ENCODE measurements at places on chromosomes 6 and 20. TPM values are rescaled to one million over a fixed set of nuclear protein-coding genes. Genes with fewer than 3 reads are reported as not detected.

GRCh38 chr20:4633780-4634179 lies 87.9 kb upstream of the PRND start:
- DNase-seq: no peak

GRCh38 chr6:42742116-42742894 lies 3.6 kb downstream of the TBCC start:
- DNase-seq: peak; percentile 16

Gene UNC5CL
- total RNA-seq: 3.0 TPM

Gene CLIC5
- total RNA-seq: 18.1 TPM

GRCh38 chr20:45502561-45502960 lies 12.9 kb downstream of the SPINT3 start:
- DNase-seq: no peak

Gene CYP39A1
- 13.5 TPM for total RNA-seq

DNA sequence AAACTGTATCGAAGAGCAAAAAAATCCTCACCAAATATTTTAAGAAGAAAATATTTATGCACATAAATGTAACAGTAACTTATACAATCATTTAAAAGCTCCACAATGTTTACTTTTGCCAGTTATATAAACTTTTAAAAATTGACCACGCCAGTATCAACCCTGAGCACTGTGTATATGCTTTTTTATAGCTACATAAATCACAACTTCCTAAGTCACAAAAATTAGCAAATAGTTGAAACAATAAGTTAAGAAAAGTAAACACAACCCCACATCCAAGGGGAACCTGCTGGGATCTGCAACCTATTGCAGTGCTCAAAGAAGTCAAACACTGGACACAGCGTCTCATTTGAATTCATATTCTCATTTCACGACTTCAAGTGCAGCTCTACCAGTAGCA lies 89.8 kb upstream of the DST start:
- no peak for DNase-seq

DNA sequence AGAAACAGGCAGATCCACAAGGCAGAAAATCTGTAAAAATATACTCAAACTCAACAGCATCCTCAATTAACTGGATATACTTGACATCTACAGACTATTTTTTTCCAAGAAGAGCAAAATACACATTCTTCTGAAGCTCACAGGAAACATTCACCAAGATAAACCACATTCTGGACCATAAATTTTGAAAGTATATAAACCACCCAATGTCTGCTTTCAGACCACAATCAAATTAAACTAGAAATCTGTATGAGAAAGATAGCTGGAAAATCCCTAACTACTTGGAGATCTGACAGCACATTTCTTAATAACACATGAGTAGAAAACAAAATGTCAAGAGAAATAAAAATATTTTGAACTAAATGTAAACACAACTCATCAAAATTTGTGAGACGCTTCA lies 195.5 kb downstream of the ERMARD start:
- no peak for DNase-seq

Gene OXT
- total RNA-seq: not detected

Gene TRAM2
- total RNA-seq: 20.2 TPM

DNA sequence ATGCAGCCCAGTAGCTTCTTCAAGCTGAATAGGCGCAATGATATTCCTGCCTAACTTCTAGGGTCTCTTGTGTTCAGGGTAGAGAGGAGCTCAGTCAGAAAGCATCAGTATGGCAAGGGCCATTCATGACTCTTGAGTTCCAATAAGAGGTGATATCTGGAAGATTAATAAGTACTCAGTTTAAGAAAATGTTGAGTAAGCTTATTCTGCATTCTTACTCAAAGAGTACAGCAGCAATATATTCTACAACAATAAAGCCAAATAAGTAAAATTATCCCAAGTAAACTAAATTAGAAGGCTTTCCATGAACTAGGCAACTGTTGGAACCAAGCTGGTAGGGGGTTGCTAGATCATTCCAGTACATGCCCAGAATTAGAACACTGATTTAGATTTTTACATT lies 303.2 kb downstream of the PACRG start:
- no peak for DNase-seq

DNA sequence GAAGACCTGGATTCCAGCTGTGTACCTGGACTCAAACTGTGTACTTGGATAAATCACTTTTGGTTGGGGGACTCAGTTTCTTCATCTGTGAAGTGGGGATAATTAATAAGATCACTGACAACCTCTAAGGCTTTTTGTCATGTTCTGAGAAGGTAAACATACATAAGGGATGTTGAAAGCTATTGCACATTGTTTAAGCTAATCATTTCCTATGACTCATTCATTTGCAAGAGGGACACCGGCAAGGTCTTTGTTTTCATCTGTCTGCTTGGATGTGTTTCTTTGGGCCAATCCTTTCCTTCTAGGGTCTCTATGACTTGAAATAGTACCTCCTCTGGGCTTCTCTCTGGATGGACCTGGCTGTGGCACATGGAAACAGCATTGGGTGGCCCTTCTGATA lies 6.8 kb downstream of the PROKR2 start:
- DNase-seq: no peak

- DNase-seq: no peak
Observed at GRCh38 chr20:9903048-9903655, 64.3 kb upstream of the PAK5 start.

Gene EYS
- total RNA-seq: 1.0 TPM

GRCh38 chr6:143014764-143015163 lies 45.9 kb upstream of the AIG1 start:
- DNase-seq: no peak

Gene TSPO2
- 1.4 TPM for total RNA-seq

Gene DEF6
- total RNA-seq: 11.6 TPM

GRCh38 chr6:125203395-125203794 lies 49.8 kb downstream of the TPD52L1 start:
- no peak for DNase-seq

GRCh38 chr6:147255948-147256674 lies 51.9 kb downstream of the STXBP5 start:
- DNase-seq: no peak

Gene TRERF1
- 7.1 TPM for total RNA-seq

Gene PLN
- total RNA-seq: 24.5 TPM

Gene OR14J1
- not detected for total RNA-seq

DNA sequence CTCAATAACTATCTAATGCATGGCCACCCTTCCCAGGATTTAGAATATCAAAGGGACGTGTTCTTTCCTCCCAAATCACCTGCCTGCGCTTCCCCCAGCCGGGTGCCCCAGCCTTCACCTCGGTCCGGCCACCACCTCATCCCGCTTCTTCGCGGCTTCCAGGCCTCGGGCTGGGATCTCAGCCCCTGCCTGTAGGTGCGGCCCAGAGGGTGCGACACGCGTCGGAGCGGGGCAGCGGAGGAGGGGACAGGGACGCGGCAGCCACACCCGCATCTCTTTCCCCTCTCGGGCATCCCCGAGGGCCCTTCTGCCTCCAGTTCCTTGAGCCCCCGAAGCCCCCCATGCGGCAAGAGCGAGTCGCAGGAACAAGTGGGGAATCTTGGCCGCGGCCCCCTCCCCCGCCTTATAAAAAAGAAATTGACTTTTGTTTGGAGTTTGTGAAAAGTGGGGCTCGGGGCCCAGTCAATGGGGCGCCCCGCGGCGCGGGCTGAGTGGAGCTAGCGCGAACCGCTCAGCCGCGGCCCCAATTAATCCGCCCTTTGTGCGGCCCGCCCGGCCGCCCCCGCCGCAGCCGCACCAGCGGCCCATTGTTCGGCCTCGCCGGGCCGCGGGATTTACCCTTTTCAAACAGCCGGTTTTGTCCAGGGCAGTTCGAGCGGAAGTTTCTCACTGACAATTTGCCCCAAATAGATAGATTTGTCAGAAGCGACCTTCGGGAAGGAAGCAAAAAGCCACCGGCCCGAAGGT lies 8.4 kb upstream of the NR2E1 start:
- no peak for DNase-seq

Gene SYNDIG1
- 8.6 TPM for total RNA-seq

- DNase-seq: no peak
Observed at GRCh38 chr6:47064274-47064673, 22.1 kb upstream of the ADGRF1 start.

Gene POPDC3
- 70.0 TPM for total RNA-seq

DNA sequence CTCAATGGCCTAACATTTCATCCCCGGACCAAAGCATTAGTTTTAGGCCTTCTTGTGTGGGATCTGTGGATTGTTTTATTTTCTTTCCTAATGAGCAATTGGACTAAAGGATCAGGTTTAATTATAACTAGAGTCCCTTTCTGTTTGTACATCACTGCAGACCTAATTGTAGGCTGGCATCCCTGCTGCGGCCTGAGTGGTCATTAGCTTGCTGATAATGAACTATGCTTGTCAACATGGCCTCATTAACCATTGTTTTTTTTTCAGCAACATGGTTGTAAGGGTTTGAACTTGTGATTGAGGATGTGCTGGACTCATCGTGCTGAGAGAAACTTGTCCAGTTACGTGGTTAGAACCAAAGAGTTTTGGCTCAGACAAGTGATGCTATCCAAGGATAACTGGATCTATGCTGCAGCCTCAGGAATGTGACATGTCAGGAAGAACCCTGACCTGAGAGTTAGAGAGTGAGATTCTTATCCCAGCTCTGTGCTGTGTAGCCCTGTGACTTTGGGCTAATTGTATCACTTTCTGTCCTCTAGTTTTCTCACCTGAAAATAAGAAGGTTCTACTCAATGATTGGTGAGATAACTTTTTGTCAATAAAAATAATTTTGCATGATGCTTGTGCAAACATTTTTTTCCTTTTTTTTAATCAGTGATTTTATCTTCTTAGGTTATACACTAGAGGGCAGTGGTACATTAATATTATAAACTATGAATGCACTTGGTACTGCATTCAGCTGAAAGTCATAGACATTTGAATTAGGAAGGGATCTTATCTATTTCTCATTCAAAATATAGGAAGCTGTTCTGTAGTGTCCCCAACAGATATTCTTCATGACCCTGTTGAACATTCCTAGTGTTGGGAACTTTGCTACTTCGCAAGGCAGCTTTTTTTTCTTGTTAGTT lies 140.9 kb downstream of the RNF144B start:
- peak; percentile 13 for DNase-seq

Gene LTB
- total RNA-seq: 1.7 TPM

GRCh38 chr20:50536333-50536732 lies 26.1 kb downstream of the PTPN1 start:
- DNase-seq: no peak

DNA sequence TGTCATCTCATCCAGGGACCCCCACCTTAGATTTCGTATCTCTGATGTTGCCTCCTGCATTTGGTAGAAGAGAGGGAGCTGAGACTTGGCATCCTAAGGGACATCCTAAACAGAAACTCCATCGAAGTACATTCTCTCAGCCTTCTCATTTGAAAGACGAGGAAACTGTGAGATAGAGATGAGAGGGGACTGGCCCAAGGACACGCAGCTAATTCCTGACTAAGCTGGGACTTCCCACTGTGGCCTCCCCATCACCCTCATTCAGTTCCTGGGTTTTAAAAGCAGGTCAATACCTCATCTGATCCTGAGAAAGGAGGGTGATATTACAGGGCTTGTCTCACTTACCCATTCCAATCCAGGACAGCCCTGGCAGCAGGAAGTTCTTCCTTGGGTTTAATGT lies 855 bp upstream of the WFDC5 start:
- no peak for DNase-seq

DNA sequence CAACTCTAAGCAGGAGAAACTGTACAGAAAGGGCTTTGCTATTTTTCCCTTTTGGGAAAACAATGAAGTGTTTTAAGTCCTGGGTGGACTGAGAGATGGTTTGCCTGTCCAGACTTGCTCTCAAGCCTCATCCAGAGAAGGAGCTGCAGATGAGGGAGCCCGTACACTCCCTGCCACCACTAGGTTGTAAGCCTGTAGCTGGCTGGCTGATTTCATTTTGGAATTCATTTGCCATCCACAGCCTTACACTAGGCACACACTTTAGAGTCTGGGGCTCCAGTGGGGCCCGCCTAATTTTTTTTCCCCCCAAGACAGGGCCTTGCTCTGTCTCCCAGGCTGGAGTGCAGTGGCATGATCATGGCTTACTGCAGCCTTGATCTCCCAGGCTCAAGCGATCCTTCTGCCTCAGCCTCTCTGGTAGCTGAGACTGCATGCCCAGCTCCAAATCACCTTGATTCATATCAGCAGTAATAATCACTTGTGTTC lies 28.4 kb downstream of the POFUT1 start:
- no peak for DNase-seq

Gene XPO5
- 22.9 TPM for total RNA-seq

Gene ETV7
- total RNA-seq: 0.21 TPM

DNA sequence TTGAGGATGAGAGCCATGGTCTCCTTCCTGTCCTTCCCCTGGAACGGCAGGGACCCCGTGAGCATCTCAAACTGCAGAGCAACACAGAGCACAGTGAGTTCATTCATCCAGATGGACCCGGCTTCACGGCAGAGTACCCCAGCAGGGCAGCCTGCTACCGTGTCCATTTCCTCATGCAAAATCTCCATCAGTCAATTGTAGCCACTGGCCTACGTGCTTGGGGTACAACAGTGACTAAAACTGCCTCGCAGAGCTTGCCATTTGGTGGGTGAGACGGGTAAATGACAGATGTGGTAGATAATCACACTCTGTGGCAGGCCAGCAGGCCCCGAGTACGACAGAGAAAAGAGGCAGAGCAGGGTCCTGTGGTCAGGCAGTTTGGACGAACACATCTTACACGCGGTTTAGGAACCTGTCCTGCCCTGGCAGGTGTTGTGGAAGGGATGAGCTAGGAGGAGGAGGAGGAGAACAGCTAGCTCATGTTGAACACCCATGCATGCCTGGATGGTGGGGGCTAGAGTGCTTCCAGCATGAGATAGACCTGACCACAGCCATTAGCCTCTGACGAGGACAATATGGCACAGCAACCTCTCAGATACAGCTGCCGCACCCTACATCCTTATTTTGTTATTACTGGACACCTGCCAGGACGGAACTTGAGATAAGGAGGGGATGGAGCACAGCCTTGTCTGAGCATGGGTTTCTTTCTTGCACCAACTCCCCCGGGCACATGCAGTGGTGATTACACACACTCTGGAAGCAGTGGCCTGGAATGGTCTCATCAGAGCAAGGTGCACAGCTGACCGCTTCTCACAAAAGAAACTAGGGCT lies 95.6 kb downstream of the RAMACL start:
- peak; percentile 57 for DNase-seq

Gene SAPCD1
- not detected for total RNA-seq
